Immature natural killer cell (primary cell): ENCODE measurements at places on chromosomes 12 and 14. TPM values are rescaled to one million over a fixed set of nuclear protein-coding genes. Genes with fewer than 3 reads are reported as not detected.

LTA4H gene
- polyA plus RNA-seq = 67.2 TPM

TRIM9 gene
- not detected for polyA plus RNA-seq

MMP17 gene
- polyA plus RNA-seq = 0.72 TPM

ZFHX2 gene
- 0.12 TPM for polyA plus RNA-seq

PLEK2 gene
- polyA plus RNA-seq = not detected

SLC5A8 gene
- not detected for polyA plus RNA-seq

LLPH gene
- 34.9 TPM for polyA plus RNA-seq

UNC119B gene
- polyA plus RNA-seq = 6.2 TPM

KRT73 gene
- 3.3 TPM for polyA plus RNA-seq

IFNG gene
- polyA plus RNA-seq = 15.7 TPM

C12orf60 gene
- polyA plus RNA-seq = 1.1 TPM

TCL1B gene
- not detected for polyA plus RNA-seq

PTHLH gene
- polyA plus RNA-seq = not detected

AKAP3 gene
- polyA plus RNA-seq = 0.11 TPM

PLEKHD1 gene
- 0.09 TPM for polyA plus RNA-seq

ENDOU gene
- polyA plus RNA-seq = not detected

CLEC2A gene
- polyA plus RNA-seq = not detected

INHBC gene
- not detected for polyA plus RNA-seq

GLI1 gene
- polyA plus RNA-seq = 0.40 TPM

SYT10 gene
- polyA plus RNA-seq = not detected

FZD10 gene
- polyA plus RNA-seq = not detected

MYO1H gene
- polyA plus RNA-seq = not detected

CBLN3 gene
- polyA plus RNA-seq = not detected

TEX52 gene
- not detected for polyA plus RNA-seq

GPR65 gene
- 84.5 TPM for polyA plus RNA-seq

SLC10A1 gene
- polyA plus RNA-seq = 0.09 TPM

PSME2 gene
- polyA plus RNA-seq = 1,160 TPM

FOXJ2 gene
- polyA plus RNA-seq = 3.3 TPM
